Activated CD4-positive, alpha-beta T cell treated with anti-CD3 and anti-CD28 coated beads, Interleukin-2, Interleukin-4, amounts not matched to agents 100 ng/mL and 50 ng/mL, durations not matched to agents 16 hours and 8 hours (primary cell): ENCODE measurements at places on chromosomes 5 and 9.

- DNase-seq: no peak
Observed at GRCh38 chr9:134327671-134328231, 1.5 kb downstream of the RXRA start.

DNA sequence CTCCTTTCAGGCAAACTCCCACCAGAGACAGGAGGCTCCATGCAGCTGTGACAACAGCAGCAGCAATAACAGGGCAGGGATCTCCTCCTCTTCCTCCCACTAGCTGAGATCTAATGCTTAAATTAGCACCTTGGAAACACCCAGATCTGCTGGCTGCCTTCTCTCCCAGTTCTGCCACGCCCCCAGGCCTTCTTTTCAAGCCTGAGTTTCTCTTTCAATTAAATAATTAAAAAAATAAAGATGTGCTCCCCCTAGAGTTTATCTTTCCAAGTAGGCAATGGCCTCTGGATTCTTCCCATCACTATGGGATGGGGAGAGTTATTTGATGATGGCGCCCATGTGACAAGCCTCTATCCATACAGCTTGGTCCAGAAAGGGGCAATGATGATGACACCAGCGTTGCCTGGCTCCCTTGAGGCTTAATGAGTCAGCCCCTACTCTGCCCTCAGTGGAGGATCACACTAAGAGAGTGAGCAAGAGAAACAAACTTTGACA, 3.8 kb downstream of the FAM219A start:
- no peak for DNase-seq

DNA sequence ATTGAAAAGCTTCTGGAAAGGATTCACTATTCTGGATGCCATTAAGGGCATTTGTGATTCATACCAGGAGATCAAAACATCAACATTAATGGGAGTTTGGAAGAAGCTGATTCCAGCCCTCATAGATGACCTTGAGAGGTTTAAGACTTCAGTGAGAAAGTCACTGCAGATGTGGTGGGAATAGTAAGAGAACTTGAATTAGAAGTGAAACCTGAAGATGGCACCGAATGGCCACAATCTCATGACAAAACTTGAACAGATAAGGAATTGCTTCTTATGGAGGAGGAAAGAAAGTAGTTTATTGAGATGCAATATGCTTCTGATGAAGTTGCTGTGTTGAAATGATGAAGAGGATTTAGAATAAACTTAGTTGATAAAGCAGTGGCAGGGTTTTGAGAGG, 254.6 kb upstream of the SLC24A2 start:
- no peak for DNase-seq

DNA sequence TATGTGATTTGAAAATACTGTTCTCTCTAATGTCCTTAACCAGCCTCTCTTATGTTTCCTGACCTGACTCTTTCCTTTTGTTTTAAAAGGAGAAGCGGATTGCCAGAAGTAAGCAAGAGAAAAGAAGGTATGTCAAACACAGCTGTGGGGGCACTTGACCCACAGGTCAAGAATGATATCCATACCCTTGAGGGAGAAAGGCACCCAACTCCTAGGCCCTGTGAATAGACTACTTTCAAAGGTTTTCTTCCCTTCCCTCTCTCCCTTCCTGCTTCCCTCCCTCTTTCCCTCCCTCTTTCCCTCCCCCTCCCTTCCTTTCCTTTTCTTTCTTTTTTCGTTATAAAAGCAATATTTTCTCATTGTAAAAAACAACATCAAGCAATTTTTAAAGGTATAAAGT, 306.8 kb downstream of the TRPM3 start:
- DNase-seq: no peak

GRCh38 chr9:6564360-6564759, 81.2 kb downstream of the GLDC start:
- no peak for DNase-seq

DNA sequence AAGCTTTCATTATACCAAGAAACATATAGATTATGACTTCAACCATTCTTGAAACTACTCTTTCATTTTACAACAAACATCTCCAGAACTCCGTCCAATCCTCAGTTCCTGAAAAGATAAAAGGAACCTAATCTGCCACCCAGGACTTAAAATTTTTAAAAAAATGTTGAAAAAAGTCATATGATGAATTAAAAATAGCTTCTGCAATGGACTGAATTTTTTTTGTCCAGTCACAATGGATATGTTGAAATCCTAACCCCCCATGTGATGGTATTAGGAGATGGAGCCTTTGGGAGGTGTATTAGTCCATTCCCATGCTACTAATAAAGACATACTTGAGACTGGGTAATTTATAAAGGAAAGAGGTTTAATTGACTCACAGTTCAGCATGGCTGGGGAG, 2.7 kb upstream of the ALDH1A1 start:
- no peak for DNase-seq

GRCh38 chr5:121171834-121172233, 679.8 kb upstream of the FTMT start:
- no peak for DNase-seq
